ENCODE measurements at places on chromosomes 11 and 22.

DNA sequence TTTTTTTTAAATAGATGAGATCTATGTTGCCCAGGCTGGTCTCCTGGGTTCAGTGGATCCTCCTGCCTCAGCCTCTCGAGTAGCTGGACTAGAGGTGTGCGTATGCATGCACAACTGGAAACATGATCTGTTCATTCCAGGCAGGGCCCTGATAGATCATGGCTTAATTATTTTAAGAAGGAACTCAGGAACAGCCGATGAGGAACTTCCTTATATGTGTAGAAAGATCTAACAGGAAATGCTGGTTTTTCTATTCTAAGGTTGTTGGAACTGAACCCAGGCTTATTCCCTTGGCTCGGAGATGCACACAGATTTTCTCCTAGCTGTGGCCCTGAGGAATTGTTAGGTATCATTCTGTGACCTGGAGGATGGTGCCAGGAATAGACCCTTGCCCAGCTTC, 32.4 kb downstream of the SPECC1L start:
- DNase-seq, result no peak

DNA sequence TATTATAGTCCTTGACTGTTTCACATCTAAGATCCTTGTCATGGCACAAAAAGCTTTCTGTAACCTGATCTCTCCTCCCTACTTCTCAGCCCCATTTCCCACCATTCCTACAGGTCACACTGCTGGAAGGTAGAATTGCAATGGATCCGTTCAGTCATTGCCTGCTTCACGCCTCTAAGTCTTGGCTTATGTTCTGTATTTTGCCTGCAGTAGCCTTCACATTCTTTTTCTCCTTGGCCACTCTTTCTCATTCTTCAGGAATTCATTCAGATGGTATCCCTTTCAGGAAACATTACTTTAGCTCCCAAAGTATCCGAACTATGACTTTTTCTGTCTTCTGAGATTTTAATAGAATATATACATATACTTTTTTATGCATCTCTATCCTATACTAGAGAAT, 731.5 kb downstream of the NTM start:
- DNase-seq, result no peak

DNA sequence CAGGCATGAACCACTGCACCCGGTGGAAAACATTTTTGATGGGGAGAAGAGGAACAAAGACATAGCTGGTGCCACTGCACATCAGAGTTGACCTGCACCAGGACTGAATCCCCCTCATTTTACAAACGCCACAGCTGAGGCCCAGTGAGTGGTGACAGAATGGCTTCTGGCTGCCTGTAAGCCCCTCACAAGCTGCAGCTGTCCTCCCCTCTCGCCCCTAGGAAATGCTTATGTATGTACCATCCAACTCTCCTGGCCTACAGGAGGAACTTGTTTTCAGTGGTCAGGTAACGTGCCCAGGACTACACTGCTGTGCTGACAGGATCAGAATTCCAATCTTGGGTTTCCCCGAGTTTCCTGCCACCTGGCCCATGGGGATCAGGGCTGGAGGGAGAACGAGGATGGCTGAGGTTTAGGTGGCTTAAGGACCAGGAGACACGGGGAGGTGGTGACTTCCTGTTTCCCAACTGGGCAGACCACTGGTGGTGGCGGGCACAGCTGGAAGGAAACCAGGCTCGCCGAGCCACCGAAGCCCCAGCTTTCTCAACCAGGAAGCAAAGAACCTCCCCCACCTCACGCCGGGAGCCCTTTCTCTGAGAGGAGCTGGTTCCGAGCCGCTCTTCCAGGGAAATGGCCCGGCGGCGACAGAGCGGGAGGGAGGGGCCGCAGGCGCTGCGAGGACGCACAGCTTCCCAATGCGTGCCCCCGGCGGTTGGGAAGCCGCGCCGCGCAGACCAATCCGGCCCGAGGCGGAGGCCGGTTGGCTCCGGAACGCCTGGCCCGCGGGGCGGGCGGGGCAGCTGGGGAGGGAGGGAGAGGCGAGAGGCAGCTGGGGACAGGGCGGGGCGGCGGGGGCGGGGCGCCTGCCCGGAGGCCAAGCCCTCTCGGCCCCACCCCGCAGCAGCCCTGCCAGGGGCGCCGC, 1.0 kb upstream of the LRFN4 start:
- peak; percentile 96 for DNase-seq

- peak; percentile 93 for DNase-seq
These were observed 1.5 kb upstream of the KLHDC7B start for GRCh38 chr22:50544078-50544745.

- DNase-seq, result no peak
These were observed 19.9 kb downstream of the ASCL2 start for GRCh38 chr11:2250485-2250884.

DNA sequence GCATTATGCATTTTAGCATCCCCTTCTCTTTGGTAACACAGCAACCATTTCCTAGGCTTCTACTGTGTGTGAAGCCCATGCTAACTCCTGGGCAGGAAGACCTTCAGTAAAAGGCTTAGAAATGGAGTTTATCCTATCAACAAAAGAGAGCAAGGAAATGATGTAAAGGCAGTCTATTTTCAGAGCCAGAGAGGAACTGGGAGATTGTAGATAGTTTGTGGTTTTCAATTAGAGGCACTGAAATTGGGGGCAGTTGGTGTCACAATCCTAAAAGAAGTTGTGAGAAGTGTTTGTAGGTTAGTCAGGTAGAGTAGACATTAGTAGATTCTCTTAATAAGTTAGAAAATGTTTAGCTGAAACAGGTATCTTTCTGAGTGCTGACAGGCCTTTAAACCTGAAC, 7.1 kb downstream of the ACAD8 start:
- DNase-seq, result no peak

DNA sequence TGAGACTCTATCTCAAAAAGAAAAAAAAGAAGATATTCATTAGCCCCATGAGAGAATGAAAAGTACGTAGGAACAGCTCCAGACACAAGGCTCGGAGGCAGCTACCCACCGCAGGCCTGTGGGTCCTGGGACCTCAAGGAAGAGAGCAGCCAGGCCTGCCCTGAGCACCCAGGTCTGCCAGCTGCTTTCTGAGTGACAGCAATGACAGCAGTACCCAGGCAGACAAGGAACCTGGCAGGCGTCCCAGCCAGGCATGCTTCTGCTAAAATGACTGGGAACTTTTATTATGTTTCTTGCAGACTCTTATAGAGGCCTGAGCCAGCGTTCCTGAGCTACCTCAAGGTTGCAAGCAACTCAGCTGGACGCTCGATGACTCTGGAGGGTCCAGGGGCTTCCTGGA, 31.6 kb downstream of the CPT1A start:
- no peak for DNase-seq

DNA sequence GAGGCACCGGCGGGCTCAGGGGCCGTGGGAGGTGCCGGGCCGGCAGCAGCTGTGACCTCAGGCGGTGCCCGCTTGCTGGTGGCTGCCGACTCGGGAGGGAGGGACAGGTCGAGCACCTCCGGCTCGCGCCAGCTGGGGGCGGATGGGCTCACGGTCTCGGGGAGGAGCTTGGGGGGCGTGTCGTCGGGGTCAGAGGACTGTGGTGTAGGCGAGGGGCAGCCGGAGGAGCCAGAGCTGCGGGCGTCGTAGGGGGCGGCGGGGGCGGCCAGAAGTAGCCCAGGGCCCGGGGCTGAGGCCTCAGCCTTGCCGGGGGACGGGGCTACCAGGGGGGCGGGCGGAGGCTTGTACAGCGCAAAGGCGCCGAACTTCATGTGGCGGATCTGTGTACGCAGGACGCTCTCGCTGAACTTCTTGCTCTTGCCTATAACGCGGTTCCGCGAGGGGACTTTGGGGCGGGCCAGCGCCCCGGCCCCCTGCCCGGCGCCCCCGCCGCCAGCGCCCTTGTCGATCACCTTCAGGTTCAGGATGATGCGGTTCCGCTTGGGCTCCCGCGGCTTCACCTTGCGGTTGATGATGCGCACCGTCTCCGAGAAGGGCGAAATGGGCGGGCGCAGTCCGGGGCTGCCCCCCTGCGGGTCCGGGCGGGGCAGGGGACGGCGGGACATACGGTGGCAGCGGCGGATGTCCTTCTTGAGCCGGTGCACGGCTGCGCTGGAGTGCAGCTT, 5.5 kb downstream of the CBX6 start:
- DNase-seq, result no peak

GRCh38 chr11:14619603-14620531, 23.7 kb upstream of the PDE3B start:
- no peak for DNase-seq

- no peak for DNase-seq
These were observed 581.5 kb downstream of the LRRC4C start for GRCh38 chr11:40877981-40878380.

Data from activated CD4-positive, alpha-beta T cell treated with anti-CD3 and anti-CD28 coated beads, Interleukin-2, Interleukin-6, amounts not matched to agents 100 ng/mL and 50 ng/mL, durations not matched to agents 16 hours and 8 hours (primary cell).